ENCODE measurements at places on chromosomes 2 and 18.

DNA sequence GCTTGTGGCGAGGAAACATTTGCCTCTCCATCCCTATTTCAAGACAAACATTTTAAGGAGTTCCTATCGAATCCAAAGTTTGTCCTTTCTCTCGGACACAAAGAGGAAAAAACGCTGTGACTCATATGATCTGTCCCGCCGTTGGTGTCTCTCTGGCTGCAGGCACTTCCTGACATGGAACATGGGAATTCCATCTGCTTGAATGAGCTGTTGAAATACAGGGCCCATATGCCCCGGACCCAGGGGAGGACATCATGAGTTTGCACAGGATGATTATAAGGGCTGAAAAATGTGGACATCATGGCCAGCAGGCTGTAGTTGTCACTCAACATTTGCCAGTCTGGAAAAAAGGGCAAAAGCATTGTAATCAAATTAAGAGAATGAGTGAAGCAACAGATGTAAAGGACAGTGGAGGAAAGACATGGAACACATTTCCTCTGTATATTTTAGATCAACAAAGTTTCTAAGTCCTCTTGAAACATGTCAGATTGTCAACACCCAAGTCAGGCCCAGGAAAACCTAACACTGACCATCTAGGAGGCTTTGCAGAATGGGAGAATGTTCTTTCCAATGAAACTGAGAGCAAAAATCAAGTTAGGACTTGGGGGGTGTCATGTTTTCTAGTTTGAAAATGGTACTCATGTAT is 103.2 kb upstream of the SMIM21 start:
- no peak for DNase-seq

GRCh38 chr18:50038448-50038847 is 156.5 kb downstream of the MYO5B start:
- peak; percentile 6 for DNase-seq

- DNase-seq, result no peak
Measured at GRCh38 chr2:138219961-138220360, 255.7 kb downstream of the HNMT start.

DNA sequence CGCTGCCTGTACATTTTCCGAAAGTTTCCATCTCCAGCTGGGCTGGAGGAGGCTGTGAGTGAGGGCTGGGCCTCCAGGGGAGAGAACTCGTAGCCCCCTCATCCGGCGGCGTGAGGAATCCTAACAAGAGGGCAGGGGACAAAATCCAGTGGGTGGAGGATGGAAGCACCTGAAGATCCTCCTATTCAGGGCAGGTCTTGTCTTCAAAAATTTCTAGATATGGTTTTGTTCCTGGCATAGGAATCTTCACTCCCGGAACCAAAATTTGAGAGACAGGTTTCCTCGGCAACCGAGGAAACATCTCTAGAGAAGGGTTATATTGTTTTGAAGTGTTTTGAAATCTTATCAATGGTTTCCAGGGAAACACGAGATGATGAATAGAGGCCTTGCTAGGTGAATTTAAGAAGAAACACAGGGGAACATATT is 136.7 kb downstream of the SH3BP4 start:
- DNase-seq, result no peak

DNA sequence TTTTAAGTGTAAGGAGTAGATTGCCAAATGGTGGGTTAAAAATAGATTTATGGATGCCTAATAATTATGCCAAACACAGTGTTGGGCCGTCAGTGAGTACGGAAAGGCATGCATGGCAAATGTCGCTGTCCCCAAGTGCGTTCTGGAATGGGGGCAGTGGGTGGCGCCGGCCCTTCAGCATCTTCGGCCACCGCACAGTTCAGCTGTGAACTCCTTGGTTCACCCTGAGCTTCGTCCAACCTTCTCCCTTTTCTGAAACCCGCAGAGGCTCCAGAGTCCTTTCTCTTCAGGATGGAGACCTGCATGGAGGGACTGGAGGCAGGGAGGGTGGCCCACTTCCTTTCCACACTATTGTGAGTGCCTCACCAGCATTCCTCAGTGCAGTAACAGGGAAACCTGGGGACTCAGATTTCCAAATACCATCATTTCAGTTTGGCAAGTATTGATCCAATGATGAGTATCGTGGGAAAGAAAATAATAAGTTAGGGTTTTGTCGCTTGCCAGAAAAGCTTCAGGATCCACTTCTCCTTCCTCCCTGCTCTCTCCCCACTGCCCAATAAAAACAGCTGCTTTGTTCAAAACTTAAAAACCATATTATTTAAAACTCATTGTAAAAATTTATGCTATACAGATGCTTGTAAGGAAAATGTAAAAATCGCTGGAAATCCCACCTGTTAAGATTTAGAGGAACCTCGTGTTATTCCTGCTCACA is 74.6 kb upstream of the TXNDC2 start:
- no peak for DNase-seq

GRCh38 chr2:173343921-173344320 is 10.8 kb upstream of the CDCA7 start:
- no peak for DNase-seq

GRCh38 chr2:170306293-170306873 is 128.4 kb downstream of the MYO3B start:
- no peak for DNase-seq

GRCh38 chr2:13260402-13260801 is 543.7 kb downstream of the TRIB2 start:
- DNase-seq, result no peak

DNA sequence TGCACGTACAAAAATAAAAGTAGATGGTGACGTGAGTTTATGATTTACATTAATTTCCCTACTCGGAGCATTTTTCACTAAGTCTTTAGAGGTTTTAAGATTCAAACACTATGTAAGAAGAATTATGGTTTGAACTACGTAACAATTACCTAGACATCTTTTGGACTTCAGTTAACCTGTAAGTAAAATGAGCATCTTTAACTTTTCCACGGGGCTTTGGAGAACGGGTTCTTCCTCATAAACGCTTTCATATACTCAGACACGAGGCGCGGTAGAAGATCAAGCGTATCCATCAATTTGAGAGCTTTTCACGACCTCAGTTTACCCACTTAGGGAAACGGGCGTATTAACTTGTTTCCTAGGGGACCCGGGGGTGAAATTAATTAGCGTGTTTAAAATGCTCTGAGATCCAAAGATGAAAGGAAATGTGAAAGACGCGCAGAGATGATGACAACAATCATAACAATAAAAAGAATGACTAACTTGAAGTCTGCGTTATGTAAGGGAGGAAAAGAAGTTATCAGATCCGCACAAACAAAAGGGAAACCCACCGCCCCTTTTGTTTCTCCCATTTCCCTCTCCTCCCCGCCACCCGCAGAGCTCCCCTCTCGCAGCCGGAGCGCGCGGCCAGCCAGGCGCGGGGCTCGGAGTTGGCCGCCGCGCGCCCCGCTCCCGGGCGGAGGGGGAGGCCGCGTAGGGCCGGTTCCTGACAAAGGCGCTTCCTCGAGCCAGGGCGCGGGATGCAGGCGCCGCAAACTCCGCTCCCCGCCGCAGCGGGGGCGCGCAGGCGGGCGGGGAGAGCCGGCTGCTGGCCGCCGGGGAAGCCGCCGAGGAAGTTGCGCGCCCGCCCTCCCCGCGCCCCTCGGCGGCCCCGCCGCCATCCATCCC is 807 bp downstream of the PELI1 start:
- no peak for DNase-seq

DNA sequence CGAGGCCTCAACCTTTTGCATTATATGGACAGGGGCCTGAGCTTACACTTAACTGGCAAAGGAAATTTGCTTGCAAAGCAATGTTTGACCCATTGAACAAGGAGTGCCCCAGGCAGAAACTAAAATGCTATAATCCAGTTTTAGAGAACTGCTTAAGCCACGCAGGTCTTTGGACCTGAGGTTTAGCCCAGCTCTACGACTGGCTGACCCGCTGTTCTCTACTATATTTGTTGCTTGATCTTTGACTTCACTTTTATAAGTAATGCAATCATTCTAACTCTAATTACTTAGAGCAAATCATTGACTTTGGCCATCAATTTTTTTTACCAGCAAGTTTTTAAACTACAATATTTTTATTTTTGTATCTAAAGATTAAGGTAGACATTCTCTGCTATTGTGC is 268.8 kb downstream of the MREG start:
- DNase-seq, result no peak

- no peak for DNase-seq
Measured at GRCh38 chr2:210233487-210233886, 8.2 kb upstream of the ACADL start.

DNA sequence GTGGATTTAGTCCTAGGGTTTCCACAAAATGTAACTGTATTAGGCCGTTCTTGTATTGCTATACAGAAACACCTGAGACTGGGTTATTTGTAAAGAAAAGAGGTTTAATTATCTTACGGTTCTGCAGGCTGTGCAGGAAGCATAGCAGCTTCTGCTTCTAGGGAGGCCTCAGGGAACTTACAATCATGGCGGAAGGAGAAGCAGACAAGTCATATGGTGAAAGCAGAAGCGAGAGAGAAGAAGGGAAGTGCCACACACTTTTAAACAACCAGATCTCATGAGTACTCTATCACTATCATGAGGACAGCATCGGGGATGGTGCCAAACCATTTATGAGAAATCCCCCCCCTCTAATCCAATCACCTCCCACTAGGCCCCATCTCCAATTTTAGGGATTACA is 9.5 kb upstream of the CCDC68 start:
- DNase-seq, result no peak

- DNase-seq, result no peak
Measured at GRCh38 chr2:9548506-9548905, 7.1 kb downstream of the ADAM17 start.

DNA sequence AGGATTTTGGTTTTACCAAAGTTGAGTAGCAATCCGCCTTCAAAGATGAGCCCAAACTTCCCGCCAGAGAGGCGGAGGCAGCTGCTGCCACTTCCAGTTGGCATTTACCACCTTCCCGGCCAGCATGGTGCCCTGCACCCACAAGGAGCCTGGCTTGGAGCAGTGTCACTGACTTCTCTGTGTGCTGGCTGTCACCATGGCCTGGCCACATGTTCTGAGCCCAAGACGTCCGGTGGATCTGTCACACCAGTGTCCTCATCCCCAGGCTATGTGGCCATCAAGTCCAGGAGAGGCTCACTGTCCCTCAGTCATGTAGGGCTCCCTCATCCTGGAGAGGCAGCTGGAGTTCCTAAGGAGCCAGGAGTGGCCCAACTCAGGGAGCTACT is 100.6 kb downstream of the ACKR3 start:
- DNase-seq, result no peak

- no peak for DNase-seq
Measured at GRCh38 chr2:225842939-225843338, 443.4 kb downstream of the NYAP2 start.
